Epithelial cell of umbilical artery (primary cell): ENCODE measurements at places on chromosomes 12 and 14. TPM values are rescaled to one million over a fixed set of nuclear protein-coding genes. Genes with fewer than 3 reads are reported as not detected.

The TSHR gene
- total RNA-seq = not detected in 2 replicates

The IFI27 gene
- total RNA-seq = 748 and 4,526 TPM in 2 replicates

The PTPN11 gene
- total RNA-seq = 88.0 and 93.6 TPM in 2 replicates

The PTPN21 gene
- total RNA-seq = 3.9 and 4.4 TPM in 2 replicates
